ENCODE measurements at places on chromosomes 5 and 9. TPM values are rescaled to one million over a fixed set of nuclear protein-coding genes. Genes with fewer than 3 reads are reported as not detected.

The RNF180 gene
- 4.0 TPM for total RNA-seq

The C9orf153 gene
- total RNA-seq: not detected

The SLC36A2 gene
- total RNA-seq: not detected

The PPP2R2B gene
- 18.4 TPM for total RNA-seq

The ZNF169 gene
- total RNA-seq: 6.6 TPM

GRCh38 chr5:20654033-20654432 lies 666.0 kb upstream of the CDH18 start:
- no peak overlapping the region for H3K4me3 ChIP-seq
- H3K36me3 ChIP-seq: no peaks in the 10 kb centered on the region
- no peak for DNase-seq
- H3K27ac ChIP-seq: no peak overlapping the region
- H3K4me1 ChIP-seq: no peaks in the 10 kb centered on the region

DNA sequence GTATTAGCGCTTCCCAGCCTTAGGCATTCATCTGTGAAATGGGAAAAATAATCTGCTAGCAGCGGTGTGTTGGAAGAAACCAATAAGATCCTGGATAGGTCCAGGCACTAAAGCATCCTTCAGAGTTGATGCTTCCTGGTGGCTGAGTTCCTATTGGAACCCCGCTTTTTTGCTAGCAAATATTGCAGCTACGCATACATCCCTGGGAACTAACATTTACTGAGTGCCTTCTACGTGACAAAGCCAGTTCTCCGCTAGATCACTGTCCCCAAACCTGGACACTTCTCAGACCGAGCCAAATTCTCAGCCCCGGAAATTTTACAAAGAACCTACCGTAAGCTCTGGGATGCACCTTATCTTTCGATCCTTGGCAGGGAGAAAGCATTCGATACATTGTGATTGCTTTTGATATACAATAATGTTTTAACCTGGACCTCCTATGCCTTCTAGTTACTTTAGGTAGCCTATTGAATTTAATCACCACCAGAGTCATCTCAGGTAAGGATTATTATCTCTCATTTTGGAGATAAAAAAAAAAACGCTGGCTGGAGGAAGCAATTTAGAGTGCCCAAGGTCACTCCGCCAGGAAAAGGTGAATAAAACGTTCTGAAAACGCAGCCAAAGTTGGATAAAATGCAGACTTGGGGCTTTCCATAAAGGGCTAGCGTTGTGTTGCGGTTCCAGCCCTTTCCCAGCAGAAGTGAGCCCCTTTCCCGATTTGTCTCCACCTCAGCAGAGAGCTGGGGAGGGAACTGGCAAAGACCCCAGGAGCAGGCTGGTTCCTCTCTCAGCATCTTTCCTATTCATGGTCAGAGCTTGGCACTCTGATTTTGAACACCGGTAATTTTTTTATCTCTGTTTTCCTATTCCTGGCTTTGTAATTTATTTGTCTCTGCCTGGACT lies 2.6 kb upstream of the MSX2 start:
- peaks cover 11% of the 10 kb centered on the region for H3K36me3 ChIP-seq
- H3K27ac ChIP-seq: peak overlapping the region; percentile 80
- H3K27me3 ChIP-seq: peaks cover 74% of the 10 kb centered on the region
- peaks cover 56% of the 10 kb centered on the region for H3K4me1 ChIP-seq
- peak overlapping the region; percentile 91 for H3K4me3 ChIP-seq

GRCh38 chr9:12276505-12276904 lies 416.7 kb upstream of the TYRP1 start:
- no peak overlapping the region for H3K27ac ChIP-seq
- no peak for DNase-seq
- H3K4me3 ChIP-seq: no peak overlapping the region
- no peaks in the 10 kb centered on the region for H3K36me3 ChIP-seq

DNA sequence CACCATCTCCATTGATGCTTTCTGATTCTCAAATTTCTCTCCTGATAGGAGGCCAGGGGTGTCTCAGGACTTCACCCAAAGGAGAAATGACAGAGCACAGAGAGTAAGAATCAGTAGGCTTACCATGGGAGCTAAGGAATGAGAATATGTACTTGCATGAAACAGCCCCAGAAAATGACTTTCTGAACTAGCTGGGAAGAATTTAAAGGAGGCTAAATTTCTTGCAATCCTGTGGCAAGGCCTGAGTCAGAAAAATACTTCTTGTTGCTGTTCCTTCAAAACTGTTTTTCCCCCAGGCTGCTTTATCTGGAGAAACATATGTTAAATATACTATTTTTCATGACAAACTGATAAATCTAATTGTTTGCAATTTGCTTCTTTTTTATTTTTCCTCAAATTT lies 53.4 kb upstream of the FBXL7 start:
- peaks cover 4% of the 10 kb centered on the region for H3K27me3 ChIP-seq
- H3K36me3 ChIP-seq: no peaks in the 10 kb centered on the region
- H3K4me3 ChIP-seq: no peak overlapping the region
- no peak for DNase-seq

DNA sequence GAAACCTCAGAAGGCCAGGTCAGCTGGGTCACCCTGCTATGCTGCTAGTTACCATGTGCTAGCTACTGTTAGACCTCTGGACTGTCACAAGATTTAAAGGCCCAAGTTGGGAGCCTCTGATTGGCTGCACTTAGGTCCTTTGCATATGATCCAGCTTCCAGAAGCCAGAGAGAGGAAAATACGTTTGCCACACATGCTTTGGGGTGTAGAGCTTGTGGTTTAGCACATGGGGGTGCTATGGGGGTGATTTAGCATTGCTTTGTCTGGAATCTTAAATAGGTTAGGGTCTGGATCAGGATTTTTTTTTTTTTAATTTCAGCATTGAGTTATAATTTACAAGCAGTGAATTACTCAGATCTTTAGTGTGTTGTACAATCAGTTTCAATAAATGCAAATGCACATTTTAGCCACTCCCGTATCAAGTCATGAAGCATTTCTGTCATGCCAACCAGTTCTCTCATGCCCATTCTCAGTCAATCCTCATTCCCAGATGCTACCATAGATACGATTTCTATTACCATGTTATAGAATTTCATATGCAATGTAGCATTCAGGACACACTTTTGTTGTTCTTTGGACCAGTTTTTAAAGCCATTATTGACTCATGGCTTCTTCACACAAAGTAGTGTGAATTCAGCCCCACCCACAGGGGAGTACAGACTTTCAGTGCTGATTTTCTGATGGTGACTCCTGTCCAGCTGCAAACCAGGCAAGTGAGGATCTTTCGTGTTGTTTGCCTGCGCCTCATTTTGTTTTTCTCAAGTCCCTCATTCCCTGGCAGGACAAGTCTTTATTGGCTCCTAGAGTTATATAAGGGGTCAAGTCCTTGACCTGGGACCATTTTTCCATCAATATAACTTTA lies 250.4 kb downstream of the LRRC70 start:
- no peak overlapping the region for H3K27ac ChIP-seq
- no peaks in the 10 kb centered on the region for H3K36me3 ChIP-seq
- no peak for DNase-seq
- H3K27me3 ChIP-seq: no peaks in the 10 kb centered on the region
- no peak overlapping the region for H3K4me3 ChIP-seq

- H3K4me1 ChIP-seq: peaks cover 9% of the 10 kb centered on the region
- peaks cover 7% of the 10 kb centered on the region for H3K27me3 ChIP-seq
- DNase-seq: no peak
- no peaks in the 10 kb centered on the region for H3K36me3 ChIP-seq
- no peak overlapping the region for H3K27ac ChIP-seq
Measured at GRCh38 chr5:148839960-148840359, 13.5 kb downstream of the ADRB2 start.

- H3K36me3 ChIP-seq: no peaks in the 10 kb centered on the region
- H3K4me1 ChIP-seq: no peaks in the 10 kb centered on the region
- no peak overlapping the region for H3K4me3 ChIP-seq
- DNase-seq: no peak
Measured at GRCh38 chr9:87420884-87421283, 76.8 kb upstream of the DAPK1 start.

DNA sequence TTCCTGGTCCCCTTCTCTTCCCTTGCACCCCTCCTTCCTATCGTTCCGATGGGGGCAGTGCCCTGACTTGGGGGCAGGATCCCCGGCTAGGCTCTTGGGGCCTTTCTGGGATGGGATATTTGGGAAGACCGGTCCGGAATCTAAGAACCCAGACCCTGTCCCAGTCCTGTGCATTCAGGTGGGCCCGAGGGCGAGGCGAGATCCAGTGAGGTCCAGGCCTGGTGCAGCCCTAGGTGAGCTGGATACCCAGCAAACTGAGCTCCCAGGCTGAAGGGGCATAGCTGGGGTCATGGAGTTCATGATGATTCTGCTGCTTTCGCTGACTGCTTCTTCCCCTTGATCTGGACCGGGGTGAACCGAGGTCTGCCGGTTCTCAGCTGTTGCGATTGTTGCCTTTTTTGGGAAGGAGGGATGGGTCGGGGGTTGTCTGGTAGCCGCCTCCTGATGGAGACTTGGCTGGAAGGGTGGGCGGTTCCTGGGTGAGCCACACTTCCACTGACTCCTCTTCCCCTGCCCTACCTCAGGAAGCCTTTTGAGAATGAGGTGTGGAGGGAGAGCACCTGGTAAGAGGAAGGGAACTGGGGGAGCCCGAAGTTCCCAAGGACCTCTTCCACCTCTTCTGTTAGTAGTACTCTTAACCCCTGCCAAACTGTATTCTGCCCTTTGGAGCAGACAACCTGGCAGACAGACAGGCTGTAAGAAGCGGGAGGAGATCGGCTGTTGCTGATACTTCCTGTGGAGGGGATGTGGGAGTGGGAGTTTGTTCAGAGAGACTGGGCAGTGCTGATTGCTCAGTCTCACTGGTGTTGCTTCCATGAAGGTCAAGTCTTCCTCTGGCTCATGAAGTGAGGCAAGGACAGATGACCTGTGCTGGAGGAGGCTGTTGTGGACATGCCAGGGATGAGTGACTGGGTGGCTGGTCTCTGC lies 1.0 kb downstream of the LRRC8A start:
- peak overlapping the region; percentile 98 for H3K4me3 ChIP-seq
- H3K4me1 ChIP-seq: peaks cover 22% of the 10 kb centered on the region
- DNase-seq: no peak
- H3K27ac ChIP-seq: peak overlapping the region; percentile 93
- H3K36me3 ChIP-seq: peaks cover 4% of the 10 kb centered on the region
- no peaks in the 10 kb centered on the region for H3K27me3 ChIP-seq

- H3K4me1 ChIP-seq: no peaks in the 10 kb centered on the region
- no peak overlapping the region for H3K27ac ChIP-seq
- no peak overlapping the region for H3K4me3 ChIP-seq
- DNase-seq: no peak
- H3K27me3 ChIP-seq: peaks cover 32% of the 10 kb centered on the region
Measured at GRCh38 chr5:146380714-146381113, 42.1 kb downstream of the POU4F3 start.

DNA sequence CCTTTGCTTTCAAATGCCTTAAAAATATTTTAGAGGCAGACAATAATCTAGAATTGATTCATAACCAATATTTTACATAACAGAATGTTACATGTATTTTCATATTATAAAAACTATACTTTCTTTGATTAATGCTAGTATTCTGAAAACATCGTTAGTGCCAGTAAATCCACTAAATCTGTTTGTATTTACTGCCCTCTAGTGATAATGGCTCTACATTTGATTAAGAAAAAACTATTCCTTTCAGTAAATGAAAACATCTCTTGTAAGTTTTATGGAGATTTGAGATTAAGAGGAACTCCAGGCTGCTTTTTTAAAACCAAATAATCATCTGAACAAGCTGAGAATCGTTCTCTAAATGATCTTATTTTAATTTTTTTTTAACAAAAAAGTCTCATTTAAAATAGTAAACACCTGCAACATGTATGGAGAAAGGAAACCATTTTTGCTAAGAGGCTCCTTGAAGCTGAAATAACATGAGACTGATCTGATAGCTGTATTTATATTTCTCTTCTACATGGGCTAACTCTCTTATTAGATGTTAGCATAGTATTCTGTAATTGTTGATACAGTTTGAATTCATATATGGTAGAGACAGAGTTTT lies 424.7 kb downstream of the RAB3C start:
- H3K4me3 ChIP-seq: no peak overlapping the region
- DNase-seq: no peak
- no peak overlapping the region for H3K27ac ChIP-seq
- peaks cover 12% of the 10 kb centered on the region for H3K4me1 ChIP-seq
- no peaks in the 10 kb centered on the region for H3K27me3 ChIP-seq

GRCh38 chr5:95238560-95239325 lies 46.2 kb downstream of the MCTP1 start:
- H3K27me3 ChIP-seq: no peaks in the 10 kb centered on the region
- DNase-seq: no peak
- no peak overlapping the region for H3K27ac ChIP-seq
- no peaks in the 10 kb centered on the region for H3K4me1 ChIP-seq
- H3K36me3 ChIP-seq: no peaks in the 10 kb centered on the region
